ENCODE measurements at places on chromosomes 4 and X. TPM values are rescaled to one million over a fixed set of nuclear protein-coding genes. Genes with fewer than 3 reads are reported as not detected.

RLIM gene
- total RNA-seq = 46.9 TPM

CFAP99 gene
- total RNA-seq = not detected

DUX4 gene
- not detected for total RNA-seq

RAB40A gene
- total RNA-seq = not detected

STX18 gene
- 19.0 TPM for total RNA-seq

SPACA5 gene
- total RNA-seq = not detected

FAM47B gene
- total RNA-seq = not detected

HS6ST2 gene
- 0.08 TPM for total RNA-seq

SLC25A14 gene
- 5.7 TPM for total RNA-seq

MND1 gene
- total RNA-seq = 0.35 TPM

ZCCHC12 gene
- not detected for total RNA-seq

HSFX1 gene
- total RNA-seq = 0.23 TPM

CNKSR2 gene
- total RNA-seq = 5.3 TPM

OTC gene
- total RNA-seq = not detected

GAGE12H gene
- total RNA-seq = not detected

ETNPPL gene
- not detected for total RNA-seq

AADAT gene
- 2.3 TPM for total RNA-seq

NAA11 gene
- total RNA-seq = not detected

FMR1NB gene
- not detected for total RNA-seq

OPN1LW gene
- not detected for total RNA-seq

SFRP2 gene
- total RNA-seq = not detected

MBNL3 gene
- 0.53 TPM for total RNA-seq

ABCG2 gene
- total RNA-seq = 3.4 TPM

SLC9B1 gene
- total RNA-seq = 2.2 TPM

GNRHR gene
- total RNA-seq = not detected

XAGE2 gene
- total RNA-seq = not detected

VMA21 gene
- 21.4 TPM for total RNA-seq

PDCL2 gene
- total RNA-seq = not detected

TRIM2 gene
- total RNA-seq = 69.9 TPM

SOWAHB gene
- total RNA-seq = not detected

SSX2 gene
- total RNA-seq = not detected

GABRA4 gene
- not detected for total RNA-seq

IGFBP7 gene
- total RNA-seq = 1,374 TPM

UXT gene
- 111 TPM for total RNA-seq

NR3C2 gene
- total RNA-seq = 1.5 TPM

PAGE4 gene
- not detected for total RNA-seq

ZGRF1 gene
- total RNA-seq = 5.1 TPM

ADGRG2 gene
- total RNA-seq = not detected

ITM2A gene
- total RNA-seq = not detected

ALPK1 gene
- 11.6 TPM for total RNA-seq

UGT2B15 gene
- not detected for total RNA-seq

SLC16A2 gene
- 4.6 TPM for total RNA-seq

CT55 gene
- total RNA-seq = not detected

KCTD8 gene
- total RNA-seq = 0.47 TPM

DIPK2B gene
- total RNA-seq = not detected

PABPC5 gene
- total RNA-seq = 0.82 TPM

PNPLA4 gene
- total RNA-seq = 11.8 TPM

FRG2 gene
- total RNA-seq = not detected

UGT2B7 gene
- total RNA-seq = not detected

MAP9 gene
- 2.1 TPM for total RNA-seq

TCEAL7 gene
- total RNA-seq = 5.9 TPM

CNOT6L gene
- 8.0 TPM for total RNA-seq

NXF2B gene
- not detected for total RNA-seq

SPANXN3 gene
- total RNA-seq = not detected

GLUD2 gene
- 0.68 TPM for total RNA-seq

ETDB gene
- not detected for total RNA-seq

DGKK gene
- total RNA-seq = not detected

NUP62CL gene
- total RNA-seq = not detected

Data from smooth muscle cell of the coronary artery (primary cell).